Occipital lobe (tissue), 3 donors: ENCODE measurements at places on chromosomes 1 and 21.

GRCh38 chr1:201660931-201661822 lies 122.2 kb downstream of the NAV1 start:
- DNase-seq, result no peak

DNA sequence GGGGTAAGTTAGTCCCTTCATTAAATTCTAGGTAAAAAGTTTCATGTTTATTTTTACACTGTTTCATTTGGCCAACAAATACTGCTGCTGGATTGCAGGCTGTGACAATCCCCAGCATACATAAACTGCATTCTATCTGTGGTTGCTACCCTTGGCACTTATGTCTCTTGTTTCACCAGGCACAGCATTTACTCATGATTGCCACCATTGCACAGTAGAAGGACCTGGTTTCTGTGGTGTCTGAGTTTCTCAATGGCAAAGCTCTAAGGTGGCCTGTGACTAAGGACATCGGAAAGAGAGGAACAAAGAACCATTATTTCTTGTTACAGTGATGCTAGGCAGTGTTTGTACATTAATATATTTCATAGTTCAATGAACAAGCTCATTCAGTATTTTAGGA lies 878.4 kb upstream of the NEGR1 start:
- DNase-seq, result no peak

GRCh38 chr1:188466539-188466938 lies 1637.8 kb downstream of the PLA2G4A start:
- DNase-seq, result no peak

- DNase-seq, result no peak
These were observed 577 bp downstream of the IKBKE start for GRCh38 chr1:206470692-206471414.

- no peak for DNase-seq
These were observed 4.3 kb upstream of the IPO13 start for GRCh38 chr1:43942411-43942810.

GRCh38 chr1:118244194-118244593 lies 59.2 kb upstream of the SPAG17 start:
- no peak for DNase-seq

GRCh38 chr21:37546299-37546908 lies 179.8 kb downstream of the DYRK1A start:
- DNase-seq, result no peak

DNA sequence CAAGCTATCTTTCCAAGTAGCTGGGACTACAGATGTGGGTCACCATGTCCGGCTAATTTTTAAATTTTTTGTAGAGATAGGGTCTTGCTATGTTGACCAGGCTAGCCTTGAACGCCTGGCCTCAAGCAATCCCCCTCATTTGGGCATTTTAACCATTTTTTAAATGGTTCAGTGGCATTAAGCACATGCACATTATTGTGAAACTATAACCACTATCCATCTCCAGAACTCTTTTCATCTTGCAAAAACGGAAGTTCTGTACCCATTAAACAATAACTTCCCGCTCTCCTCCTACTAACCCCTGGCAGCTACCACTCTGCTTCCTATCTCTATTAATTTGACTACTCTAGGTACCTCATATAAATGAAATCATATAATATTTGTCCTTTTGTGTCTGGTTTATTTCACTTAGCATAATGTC lies 4.8 kb upstream of the IL6R start:
- no peak for DNase-seq
